ENCODE measurements at places on chromosomes 1 and 21.

GRCh38 chr1:111605576-111605975 is 14.0 kb upstream of the RAP1A start:
- DNase-seq, result peak; percentile 31

- no peak for DNase-seq
Measured at GRCh38 chr1:55420026-55420425, 204.9 kb upstream of the USP24 start.

DNA sequence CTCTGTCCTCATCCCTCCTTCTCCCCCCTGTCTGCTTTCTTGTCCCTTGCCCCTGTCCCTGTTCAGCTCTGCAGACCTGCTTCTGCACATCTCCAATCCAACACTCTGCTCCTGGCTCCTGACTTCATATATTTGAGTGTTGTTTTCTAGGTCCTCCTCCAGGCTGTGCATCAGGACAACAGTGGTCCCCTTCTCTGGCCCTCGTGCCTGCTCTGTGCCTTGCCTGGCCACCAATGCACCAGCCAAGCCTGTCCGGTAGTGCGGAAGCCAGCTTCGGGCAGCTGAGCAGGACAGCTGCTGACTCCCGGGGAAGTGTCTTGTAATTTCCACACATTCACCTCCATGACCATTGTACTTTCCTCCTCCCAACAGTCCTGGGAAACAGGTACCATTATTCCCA is 203.4 kb upstream of the RAB4A start:
- no peak for DNase-seq

DNA sequence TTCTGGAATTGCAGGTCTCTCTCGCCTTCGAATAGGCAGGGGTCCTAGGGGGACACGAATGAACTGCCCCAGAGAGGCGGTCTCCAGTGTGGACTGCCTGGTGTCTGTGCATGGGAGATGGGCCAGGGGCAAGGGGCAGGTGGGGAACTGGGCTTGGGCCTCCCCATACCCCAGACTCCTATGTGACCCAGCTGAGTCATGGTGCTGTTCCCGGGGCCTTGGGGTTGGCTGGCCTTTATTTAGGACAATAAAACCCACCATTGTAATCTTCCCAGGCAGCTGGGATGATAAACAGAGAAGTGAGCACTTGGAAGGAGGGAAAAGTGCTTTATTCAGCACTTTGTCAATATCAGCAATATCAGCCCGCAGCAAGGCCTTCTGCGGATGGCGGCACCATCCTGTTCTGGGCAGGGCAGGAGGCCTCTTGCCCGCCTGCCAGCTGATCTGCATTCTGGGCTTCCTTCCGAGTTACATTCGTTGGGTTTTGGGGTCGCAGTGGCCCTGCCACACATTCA is 209.0 kb upstream of the TMEM51 start:
- no peak for DNase-seq

GRCh38 chr1:154422521-154422920 is 17.4 kb downstream of the IL6R start:
- DNase-seq, result no peak

DNA sequence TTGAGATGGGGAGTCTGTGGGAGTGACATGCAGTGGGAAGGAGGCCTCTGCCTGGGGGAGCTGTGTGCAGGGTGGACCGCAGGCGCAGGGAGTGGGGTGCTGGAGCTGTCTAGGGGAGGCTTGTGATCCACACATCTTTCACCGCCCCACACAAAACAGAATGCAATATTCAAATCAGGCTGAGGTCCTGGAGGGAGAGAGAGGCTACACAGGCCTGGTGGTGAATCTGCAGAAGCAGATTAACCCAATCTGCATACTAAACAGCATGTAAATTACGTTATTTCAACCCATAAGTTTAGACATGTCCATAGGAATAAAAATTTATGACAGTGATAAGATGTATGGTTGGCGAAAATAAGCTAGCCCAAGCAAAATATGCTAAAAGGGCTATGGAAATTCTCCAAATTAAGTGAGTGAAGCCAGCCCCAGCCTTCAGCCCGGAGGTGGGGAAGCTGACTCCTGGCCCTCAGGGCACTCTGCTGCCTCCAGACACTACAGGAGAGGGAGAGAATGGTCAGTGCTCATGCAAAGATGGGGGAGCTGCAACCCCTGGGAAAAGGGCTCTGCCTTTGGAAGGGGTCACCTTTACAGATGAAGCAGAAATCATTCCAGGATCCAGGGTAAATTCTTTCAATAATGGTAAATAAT is 156.2 kb upstream of the CTTNBP2NL start:
- no peak for DNase-seq

GRCh38 chr1:2594001-2594640 is 7.5 kb downstream of the PRXL2B start:
- DNase-seq, result peak; percentile 13

- DNase-seq, result no peak
Measured at GRCh38 chr1:111476761-111477309, 3.1 kb downstream of the C1orf162 start.

GRCh38 chr1:232854798-232855159 is 49.6 kb downstream of the MAP10 start:
- no peak for DNase-seq

- DNase-seq, result no peak
Measured at GRCh38 chr1:94798462-94798861, 21.7 kb upstream of the SLC44A3 start.

DNA sequence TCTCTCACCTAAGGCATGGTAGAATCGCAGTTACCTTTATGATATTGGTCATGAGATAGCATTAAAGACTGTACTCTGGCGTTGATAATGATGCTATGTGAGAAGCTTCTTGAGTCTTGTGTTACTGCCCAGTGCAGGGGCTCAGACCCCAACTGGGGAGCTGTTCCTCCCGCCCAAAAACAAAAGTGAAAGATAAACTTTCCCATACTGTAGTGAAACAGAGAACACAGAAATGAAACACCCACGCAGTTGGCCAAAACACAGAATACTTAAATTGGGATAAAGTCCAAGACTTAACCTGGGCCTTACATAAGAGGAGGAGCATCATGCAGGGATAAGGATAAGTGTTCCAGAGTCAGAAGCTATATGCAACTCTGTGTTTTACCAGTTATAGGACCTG is 130.6 kb downstream of the HHIPL2 start:
- no peak for DNase-seq

- DNase-seq, result no peak
Measured at GRCh38 chr1:179823693-179824092, 53.9 kb downstream of the TOR1AIP2 start.

GRCh38 chr21:26432410-26432809 is 140.7 kb downstream of the CYYR1 start:
- DNase-seq, result no peak

DNA sequence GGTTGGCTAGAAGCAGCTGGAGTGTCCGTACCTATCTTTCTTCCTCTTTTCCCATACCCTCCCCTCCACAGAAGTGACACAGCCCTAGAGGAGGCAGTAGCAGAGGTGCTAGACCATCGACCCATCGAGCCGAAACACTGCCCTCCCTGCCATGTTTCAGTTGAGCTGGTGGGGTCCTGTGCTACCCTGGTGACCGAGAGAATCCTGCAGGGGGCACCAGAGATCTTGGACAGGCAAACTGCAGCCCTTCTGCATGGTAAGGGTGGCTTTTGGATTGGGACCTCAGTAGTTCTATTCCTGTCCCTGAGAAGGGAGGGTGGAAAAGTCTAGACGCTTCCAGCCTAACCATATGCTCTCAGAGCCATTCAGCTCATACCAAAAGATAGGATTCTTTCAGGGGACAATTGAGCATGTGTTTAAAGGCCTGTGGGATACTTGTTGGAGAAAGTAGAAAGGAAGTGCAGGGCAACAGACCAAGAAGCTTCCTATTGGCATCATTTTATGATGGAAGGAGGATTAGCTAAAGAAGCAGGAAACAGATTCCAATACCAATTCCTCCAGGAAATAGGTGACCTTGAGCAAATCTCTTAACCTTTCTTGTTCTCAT is 11.7 kb upstream of the BNIPL start:
- DNase-seq, result peak; percentile 66

DNA sequence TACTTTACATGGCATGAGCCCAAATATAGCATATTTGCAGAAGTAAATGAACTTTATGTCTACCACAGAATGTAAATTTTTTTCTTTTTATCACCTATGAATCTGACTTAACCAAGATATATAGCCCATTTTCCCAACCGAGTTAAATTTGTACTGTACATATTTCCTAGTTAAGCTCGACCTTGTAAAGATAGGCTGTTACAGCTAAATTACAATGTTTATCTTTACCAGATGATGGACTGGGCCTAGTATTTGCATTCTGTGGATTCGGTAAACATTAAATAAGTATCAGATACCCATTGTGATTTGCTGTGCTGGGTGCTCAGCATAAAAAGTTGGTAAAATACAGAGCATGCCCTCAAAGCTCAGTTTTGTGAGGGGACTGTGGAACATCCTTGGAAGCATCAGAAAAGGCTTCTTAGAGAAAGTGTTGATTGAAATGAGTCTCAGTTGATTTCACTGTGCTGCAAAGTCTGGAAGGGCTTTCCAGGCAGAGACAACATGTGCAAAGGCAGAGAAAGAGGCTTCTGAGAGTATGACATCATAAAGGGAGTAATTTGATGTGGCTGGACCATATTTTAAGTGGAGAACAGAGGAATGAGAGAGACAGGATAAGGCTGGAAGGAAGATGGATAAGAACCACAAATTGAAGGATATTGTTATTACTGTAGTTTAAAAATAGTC is 27.4 kb downstream of the MORC3 start:
- DNase-seq, result no peak

- DNase-seq, result peak; percentile 47
Measured at GRCh38 chr1:228833911-228834688, 98.8 kb downstream of the RHOU start.

All from fibroblast of skin of scalp (primary cell).